Thoracic aorta (tissue), 2 donors: ENCODE measurements at places on chromosomes 13 and 19.

DNA sequence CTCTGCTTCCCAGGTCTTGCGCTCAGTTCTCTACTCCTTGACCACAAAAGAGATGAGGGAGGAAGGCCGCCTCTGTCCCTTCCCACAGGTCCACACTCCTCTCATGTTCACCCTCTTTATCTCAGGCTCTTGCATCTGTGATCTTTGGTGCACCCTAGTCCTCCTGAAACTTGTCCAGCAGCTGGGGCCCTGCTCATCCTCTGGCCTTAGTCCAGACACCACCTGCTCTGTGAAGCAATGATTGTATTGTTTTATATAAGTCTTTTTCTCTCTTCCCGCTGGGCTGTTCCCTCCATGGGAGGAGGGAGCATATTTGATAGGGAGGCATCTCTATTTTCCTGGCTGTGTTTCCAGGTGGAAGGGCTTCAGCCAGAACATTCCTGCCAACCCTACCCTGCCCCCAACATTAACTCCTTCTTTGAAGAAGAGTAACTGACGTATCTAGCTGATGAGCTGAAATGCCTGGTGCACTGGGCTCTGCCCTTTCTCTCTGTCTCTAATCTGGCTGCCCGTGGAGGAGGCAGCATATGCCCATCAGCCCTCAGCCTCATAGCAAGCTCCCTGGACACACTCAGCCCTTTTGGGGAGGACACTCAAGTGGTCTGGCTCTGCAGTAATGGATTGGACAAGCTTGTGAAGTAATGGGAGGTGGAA is 38.2 kb upstream of the SIAH3 start:
- DNase-seq: no peak

DNA sequence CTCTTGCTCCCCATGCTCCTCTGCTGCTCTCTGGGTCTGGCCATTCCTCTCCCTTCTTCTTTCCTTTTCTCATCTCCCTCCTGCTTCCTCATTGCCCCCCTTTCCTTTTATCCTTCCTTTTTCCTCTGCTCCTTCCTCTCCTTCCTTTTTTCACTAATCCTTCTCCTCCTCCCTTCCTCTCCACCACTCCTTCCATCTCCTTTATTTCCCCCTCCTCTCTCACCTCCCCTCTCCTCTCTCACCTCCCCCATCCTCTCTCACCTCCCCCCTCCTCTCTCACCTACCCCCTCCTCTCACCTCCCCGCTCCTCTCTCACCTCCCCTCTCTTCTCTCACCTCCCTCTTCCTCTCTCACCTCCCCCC is 13.6 kb downstream of the ARHGEF1 start:
- no peak for DNase-seq

- DNase-seq: no peak
These were observed 240.0 kb upstream of the SGCG start for GRCh38 chr13:22940736-22941135.

DNA sequence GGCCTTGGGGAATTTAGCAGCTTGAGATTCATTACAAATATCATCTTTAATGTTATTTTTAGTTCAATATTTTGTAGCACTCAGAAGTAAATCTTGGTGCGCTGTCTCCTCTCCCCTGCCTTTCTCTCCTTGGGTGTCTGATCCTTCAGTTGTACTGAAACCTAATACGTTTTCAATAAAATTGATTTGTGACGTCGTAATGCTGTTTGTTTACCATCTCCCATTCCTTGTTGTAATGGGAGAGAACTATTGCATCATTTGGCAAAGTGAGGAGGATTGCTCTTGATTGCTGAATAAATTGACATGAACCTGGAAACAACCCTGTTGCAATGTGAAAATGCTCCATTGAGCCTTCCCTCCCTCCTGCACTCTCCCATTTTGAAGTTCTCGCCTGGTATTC is 43.2 kb upstream of the TSHZ3 start:
- no peak for DNase-seq

DNA sequence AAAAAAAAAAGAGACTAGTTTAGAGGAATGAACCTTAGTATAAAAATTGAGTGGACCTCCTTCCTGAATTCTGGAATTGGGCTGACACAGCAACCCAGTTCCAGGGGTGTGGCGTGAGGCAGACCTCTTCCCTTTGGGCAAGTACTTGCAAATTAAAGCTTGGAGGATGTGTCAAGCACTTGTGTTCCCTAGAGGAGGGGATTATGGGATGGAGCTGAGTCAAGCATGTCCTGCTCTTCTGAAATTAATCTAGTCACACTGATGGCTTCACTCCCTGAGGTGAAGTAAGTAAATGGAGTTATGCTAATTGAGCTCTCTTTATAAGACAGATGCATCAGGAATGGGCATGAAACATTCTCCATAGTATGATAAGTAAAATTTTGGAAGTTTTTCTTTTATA is 107.7 kb upstream of the HTR2A start:
- no peak for DNase-seq

DNA sequence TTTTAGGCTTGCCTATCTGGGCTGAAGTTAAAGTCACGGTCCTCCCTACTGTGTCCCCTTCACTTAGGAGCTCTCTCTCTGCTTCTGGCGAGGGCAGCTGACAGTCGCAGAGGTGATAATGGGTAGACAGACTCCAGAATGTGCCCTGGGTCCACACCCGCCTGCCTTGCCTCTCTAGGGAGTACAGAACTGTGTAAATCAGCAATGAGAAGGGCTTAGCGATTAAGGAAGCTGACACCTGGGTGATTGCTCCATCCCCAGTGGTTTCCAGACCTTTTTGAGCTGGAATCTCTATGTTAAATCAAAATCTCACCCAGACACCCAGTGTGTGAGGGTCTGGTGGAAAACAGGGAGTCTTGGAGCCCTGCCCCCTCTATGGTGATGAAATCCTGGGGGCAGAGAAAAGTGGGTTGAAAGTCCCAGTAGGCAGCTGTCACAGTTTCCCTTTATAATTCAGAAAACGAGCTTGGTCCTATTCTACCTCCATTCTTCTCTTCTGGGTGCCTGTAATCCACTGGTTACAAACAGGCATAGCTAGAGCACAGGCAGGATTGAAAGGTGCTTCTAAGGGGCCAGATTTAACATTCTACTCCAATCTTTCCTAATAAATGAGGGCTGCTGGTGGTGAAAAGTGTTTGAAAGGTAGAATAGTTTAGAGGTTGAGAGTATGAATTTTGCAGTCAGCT is 46.9 kb downstream of the OLFM4 start:
- DNase-seq: no peak

- no peak for DNase-seq
These were observed 99.0 kb upstream of the ZNF536 start for GRCh38 chr19:30273184-30273583.

DNA sequence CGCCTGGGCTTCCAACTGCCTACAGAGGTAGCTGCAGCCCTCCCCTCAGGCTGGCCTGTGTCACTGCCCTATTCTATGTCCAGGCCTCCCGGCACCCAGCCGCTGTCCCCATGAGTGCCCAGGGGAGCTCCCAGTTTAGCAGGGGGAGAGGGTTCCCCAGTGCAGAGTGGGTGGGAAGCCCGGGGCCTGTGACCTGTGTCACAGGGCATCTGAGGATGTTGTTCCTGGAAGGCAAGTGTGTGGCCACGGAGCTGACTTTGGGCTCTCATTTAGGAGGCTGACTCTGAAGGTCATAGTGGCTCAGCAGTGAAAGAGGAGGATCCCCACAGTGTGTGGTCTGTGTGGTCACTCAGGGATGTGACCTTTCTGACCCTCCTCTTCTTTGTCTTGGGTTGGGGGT is 25.1 kb downstream of the PPP1R37 start:
- no peak for DNase-seq

GRCh38 chr19:33486936-33487811 is 34.4 kb downstream of the PEPD start:
- DNase-seq: no peak

DNA sequence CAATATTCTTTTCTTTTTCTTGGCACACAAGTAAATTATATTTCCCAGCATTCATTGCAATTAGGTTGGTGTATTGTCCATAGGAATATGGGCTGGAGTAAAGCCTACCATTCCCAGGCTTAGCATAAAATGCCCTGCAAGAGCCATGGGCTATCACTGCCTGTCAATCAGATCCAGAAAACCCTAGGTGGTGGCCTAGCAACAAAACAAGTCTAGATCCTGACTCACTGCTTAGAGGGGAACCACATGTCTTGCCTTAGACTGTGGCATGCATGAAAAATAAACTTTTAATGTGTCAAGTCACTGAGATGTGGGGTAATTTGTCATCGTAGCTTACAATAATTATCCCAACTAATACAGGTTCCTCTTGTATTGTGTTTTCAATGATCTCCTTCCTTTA is 16.2 kb downstream of the SOX21 start:
- no peak for DNase-seq

GRCh38 chr19:38744298-38744681 is at the start of gene CAPN12:
Gene CAPN12 (minus strand): TSS chr19:38744474. CDS start chr19:38744165, 309 bp downstream.
- no peak for DNase-seq

- DNase-seq: no peak
These were observed 6.8 kb upstream of the NECTIN2 start for GRCh38 chr19:44839276-44839675.

DNA sequence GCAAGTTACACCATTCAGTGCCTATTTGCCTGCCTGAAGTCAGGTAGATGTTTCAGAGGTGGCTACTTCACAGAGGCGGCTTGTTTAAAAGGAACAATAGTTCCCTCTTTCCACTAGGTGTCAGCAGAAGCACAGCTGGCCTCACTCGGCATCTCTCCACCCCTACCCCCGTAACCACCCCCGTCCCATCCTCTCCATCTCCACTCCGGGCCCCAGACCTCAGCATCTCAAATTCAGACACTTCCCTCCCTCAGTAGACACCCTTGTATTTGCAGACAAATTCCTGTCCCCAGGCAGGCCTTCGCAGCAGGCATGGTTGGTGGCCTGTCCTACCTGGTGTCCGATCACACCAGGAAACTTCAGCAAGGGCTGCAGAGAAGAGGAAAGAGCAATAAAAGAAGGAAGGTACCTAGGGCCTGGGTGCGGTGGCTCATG is 9.1 kb upstream of the DPP9 start:
- no peak for DNase-seq

DNA sequence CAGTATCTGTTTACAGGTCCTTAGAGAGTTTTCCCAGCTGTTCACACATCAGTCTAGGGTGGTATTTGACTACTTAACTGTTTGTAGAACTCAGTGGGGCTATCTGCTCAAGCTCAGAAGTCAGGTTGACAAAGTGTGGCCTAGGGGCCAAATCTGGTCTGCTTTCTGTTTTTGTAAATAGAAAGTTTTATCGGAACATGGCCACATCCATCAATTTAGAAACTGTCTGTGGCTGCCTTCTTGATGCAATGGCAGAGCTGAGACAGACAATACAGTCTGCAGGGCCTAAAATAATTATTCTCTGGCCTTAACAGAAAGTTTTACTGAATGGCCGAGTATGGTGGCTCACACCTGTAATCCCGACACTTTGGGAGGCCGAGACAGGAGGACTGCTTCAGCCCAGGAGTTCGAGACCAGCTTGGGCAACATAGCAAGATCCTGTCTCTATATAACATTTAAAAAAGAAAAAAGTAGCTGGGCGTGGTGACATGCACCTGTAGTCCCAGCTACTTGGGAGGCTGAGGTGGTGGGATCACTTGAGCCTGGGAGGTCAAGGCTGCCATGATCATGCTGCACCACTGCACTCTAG is 2.4 kb downstream of the SMG9 start:
- DNase-seq: no peak

DNA sequence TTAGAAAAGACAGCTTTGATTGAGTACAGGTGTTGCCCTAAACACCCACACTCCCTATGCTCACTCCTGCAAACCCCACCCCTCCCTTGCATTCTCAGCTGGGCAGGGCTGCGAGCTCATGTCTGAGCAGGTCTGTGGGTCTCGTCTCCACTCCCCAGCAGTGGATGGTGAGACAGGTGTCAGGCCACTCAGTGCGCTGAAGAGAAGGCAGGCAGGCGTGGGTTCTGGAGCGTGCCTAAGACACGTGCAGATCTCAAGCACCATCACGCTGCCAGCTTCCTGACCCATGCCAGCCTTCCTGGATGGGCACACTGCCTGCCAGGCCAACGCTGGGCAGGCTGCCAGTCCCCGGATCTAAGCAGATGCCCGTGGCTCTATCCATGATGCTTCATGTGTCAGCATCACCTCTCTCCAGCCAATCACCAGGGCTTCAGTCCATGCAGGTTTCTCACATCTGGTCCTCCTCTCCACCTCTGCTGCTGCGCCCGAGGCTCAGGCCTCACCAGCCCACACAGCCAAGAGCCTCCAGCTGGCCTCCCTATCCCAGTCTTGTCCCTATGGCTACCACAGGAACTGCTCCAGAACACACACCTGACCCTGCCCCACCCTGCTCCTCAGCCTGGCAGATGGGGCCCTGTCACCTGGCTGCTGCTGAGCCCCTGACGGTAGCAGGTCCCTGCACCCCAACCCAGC is 42.6 kb downstream of the EPS15L1 start:
- DNase-seq: no peak

- DNase-seq: no peak
These were observed 15.4 kb downstream of the RB1 start for GRCh38 chr13:48318821-48319511.

- DNase-seq: no peak
These were observed 6.3 kb downstream of the SH3GL1 start for GRCh38 chr19:4393947-4394590.

DNA sequence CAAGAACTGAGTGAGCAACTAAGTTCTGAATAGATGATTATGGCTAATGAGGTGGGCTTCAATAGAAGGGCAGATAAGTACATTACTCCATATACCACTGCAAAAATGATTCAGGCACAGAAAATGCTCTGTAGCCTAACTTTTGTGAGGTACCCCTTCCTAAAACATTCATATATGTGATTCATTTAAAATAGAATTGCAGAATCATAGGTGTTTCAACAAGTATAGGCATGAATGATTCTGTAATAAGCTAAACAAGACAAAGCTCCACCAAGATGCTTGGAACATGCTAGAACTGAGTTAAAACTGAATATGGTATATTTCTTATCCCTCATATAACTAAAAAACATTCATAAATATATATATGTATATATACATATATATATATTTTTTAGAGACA is 12.1 kb downstream of the KBTBD7 start:
- DNase-seq: no peak

- DNase-seq: no peak
These were observed 341.8 kb downstream of the FGF9 start for GRCh38 chr13:22012686-22013085.

- DNase-seq: no peak
These were observed 169.8 kb downstream of the SUCLA2 start for GRCh38 chr13:47831265-47831664.
